Left lung (tissue), 14 donors: ENCODE measurements at places on chromosomes 2 and 18. TPM values are rescaled to one million over a fixed set of nuclear protein-coding genes. Genes with fewer than 3 reads are reported as not detected.

GRCh38 chr2:176172895-176173566, 15.4 kb upstream of the HOXD1 start:
- H3K27me3 ChIP-seq = peaks cover 77% of the 10 kb centered on the region
- DNase-seq = no peak
- no peaks in the 10 kb centered on the region for H3K4me1 ChIP-seq

DNA sequence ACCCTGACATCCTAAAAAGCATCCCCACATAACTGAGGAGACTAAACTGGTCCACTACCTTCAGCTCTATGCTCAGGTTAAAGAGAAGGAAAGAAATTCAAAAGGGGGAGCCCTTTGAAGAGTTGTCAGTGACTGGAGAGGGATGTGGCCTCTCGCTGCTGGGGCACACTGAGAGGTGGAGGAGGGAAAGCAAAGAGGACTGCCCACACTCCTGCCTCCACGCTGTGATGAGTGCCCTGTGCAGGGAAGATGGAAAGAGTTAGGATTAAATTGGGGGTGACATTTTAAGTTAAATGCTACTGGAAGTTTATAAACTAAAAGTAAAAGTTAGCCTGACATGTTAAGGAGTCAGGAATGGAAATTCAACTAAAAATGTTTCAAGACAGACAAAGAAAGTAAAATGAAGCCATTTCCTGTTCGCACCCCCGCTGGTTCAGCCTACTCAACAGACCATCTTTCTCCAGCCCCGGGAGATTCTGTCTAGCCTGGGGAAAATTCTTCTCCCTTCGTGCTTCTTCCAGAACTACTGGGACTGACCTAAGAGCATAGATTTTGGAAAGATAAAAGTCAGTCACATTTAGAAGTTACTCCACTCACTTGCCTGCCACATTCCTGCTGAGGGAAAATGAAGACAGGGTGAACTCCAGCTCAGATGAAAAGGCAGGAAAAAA, 17.8 kb upstream of the INO80C start:
- no peaks in the 10 kb centered on the region for H3K4me1 ChIP-seq
- H3K27me3 ChIP-seq = no peaks in the 10 kb centered on the region
- H3K4me3 ChIP-seq = no peak overlapping the region
- DNase-seq = no peak
- no peak overlapping the region for H3K27ac ChIP-seq

DNA sequence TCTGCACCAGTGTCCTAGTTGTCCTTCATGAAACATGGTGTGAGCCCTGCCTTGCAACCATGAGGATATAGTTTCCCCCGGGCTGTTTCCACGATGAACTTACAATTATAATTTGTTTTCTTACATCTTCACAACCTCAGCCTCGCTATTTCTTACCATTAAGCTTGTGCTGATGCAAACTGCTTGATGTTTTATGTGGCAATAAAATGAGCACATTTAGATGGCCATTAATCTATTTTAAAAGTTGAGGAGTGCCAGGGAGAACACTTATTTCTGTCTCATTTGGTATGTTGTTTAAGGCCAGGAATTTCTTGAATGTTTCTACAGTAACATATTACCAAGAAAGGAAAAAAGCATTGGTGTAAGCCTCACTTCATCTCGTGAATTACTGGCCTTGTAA, 214.5 kb upstream of the SLC8A1 start:
- H3K4me3 ChIP-seq = no peak overlapping the region
- no peak for DNase-seq
- H3K36me3 ChIP-seq = no peaks in the 10 kb centered on the region
- H3K27me3 ChIP-seq = no peaks in the 10 kb centered on the region
- H3K27ac ChIP-seq = no peak overlapping the region

- H3K36me3 ChIP-seq = no peaks in the 10 kb centered on the region
- no peak for DNase-seq
- no peak overlapping the region for H3K4me3 ChIP-seq
- H3K4me1 ChIP-seq = peaks cover 11% of the 10 kb centered on the region
- no peak overlapping the region for H3K27ac ChIP-seq
Observed at GRCh38 chr2:207051385-207051965, 112.2 kb downstream of the CPO start.

GRCh38 chr2:54052825-54053718, 62.3 kb upstream of the ACYP2 start:
- H3K4me3 ChIP-seq = no peak overlapping the region
- no peaks in the 10 kb centered on the region for H3K36me3 ChIP-seq
- no peak overlapping the region for H3K27ac ChIP-seq
- no peak for DNase-seq

DNA sequence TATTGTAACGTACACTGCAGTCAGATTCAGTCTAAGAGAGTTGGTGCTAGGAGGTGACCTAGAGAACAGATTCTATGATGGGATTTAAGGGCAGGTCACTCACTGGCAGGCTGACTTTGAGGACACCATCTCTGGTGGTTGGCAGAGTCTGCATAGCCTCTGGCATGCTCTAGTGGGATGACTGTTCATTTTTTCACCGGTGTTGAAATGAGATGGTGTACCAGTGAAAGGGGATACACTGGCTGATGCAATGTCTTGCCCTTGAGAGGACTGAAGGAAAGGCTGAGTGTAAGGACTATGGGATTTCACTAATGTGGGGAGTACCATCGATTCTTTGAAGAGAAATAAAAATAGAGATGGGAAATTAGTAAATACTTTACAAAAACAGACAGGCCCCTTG, 186.9 kb upstream of the PIEZO2 start:
- no peaks in the 10 kb centered on the region for H3K36me3 ChIP-seq
- no peak for DNase-seq
- no peak overlapping the region for H3K4me3 ChIP-seq
- no peak overlapping the region for H3K27ac ChIP-seq
- H3K27me3 ChIP-seq = no peaks in the 10 kb centered on the region
- no peaks in the 10 kb centered on the region for H3K4me1 ChIP-seq

Gene INHA
- polyA plus RNA-seq = 0.43 TPM

DNA sequence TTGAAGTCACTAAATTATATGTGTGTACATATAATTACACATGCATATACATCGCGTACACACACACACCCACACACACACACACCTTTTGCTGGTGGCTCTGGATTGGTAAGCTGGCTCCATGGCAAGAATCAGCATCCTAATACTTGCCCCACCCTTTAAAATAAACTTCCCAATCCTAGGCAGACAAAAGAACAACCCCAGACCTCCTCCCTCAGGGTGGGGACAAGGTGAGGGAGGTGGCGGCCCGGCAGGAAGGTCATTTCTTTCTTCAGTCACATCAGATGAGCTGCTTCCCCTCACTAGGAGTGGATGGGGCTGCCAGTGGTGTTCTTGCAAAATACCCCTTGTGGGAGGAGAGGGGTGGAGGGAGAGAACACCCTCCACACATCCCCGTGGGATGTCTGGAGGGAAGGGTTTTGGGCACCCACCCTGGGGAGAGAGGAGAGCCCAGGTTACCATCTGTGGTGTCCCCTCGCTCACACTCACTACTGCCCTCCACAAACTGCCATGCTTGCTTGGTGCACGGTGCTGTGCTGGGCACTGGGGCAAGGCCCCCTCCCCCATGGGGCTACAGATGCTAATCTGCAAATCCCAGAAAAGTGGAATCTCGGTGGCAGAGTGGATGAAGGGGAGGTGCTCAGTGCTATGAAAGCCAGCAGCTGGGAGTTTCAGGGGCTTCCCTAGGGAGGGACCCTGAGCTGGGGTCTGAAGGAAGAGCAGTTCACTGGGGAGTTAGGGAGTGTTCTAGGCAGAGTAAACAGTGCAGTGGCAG, 64.0 kb downstream of the ODC1 start:
- no peaks in the 10 kb centered on the region for H3K36me3 ChIP-seq
- DNase-seq = no peak
- H3K4me1 ChIP-seq = peaks cover 98% of the 10 kb centered on the region

GRCh38 chr2:161352719-161353118, 44.5 kb downstream of the PSMD14 start:
- DNase-seq = no peak
- no peaks in the 10 kb centered on the region for H3K36me3 ChIP-seq
- H3K27ac ChIP-seq = no peak overlapping the region
- no peaks in the 10 kb centered on the region for H3K27me3 ChIP-seq
- H3K4me1 ChIP-seq = no peaks in the 10 kb centered on the region

- H3K36me3 ChIP-seq = no peaks in the 10 kb centered on the region
- H3K27ac ChIP-seq = no peak overlapping the region
- H3K4me1 ChIP-seq = peaks cover 38% of the 10 kb centered on the region
Observed at GRCh38 chr18:74146756-74147155, 878 bp downstream of the FBXO15 start.

DNA sequence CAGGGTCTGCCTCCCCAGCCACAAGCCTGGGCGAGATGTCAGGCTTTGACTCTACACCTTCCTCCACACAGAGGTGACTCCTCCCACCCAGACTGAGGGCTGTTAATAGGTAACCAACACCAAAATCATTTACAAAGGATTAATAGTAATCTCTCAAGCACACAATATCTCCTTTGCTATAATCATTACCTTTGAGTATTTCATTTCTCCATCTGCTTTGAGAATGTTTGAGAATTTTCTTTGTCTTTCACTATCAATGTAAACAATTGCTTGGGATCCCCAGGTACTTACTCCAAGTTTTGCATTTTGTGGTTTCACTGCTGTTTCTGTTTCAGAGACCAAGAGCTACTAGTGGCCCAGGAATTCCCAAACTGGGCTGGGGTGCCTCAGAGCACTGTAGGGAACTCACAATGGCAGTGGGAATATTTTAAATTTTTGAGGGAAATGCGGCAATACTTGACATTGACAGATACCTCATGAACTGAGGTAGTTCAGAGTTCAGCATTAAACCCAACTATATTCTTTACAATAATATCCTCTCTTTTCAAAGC, 166.4 kb upstream of the MGAT5 start:
- H3K4me1 ChIP-seq = no peaks in the 10 kb centered on the region
- no peak overlapping the region for H3K4me3 ChIP-seq
- H3K27ac ChIP-seq = no peak overlapping the region
- no peak for DNase-seq
- H3K27me3 ChIP-seq = no peaks in the 10 kb centered on the region
- no peaks in the 10 kb centered on the region for H3K36me3 ChIP-seq

GRCh38 chr2:128438586-128438985, 119.9 kb upstream of the HS6ST1 start:
- H3K27ac ChIP-seq = no peak overlapping the region
- H3K27me3 ChIP-seq = no peaks in the 10 kb centered on the region
- peak; percentile 50 for DNase-seq
- no peaks in the 10 kb centered on the region for H3K36me3 ChIP-seq
- H3K4me1 ChIP-seq = peaks cover 9% of the 10 kb centered on the region

Gene NEU2
- not detected for polyA plus RNA-seq

- peak overlapping the region; percentile 98 for H3K4me3 ChIP-seq
- H3K4me1 ChIP-seq = peaks cover 10% of the 10 kb centered on the region
- H3K36me3 ChIP-seq = peaks cover 24% of the 10 kb centered on the region
- no peak for DNase-seq
- H3K27ac ChIP-seq = peak overlapping the region; percentile 84
Observed at GRCh38 chr18:23503963-23504344, 643 bp downstream of the RMC1 start.

Gene YES1
- polyA plus RNA-seq = 61.8 TPM

- no peaks in the 10 kb centered on the region for H3K4me1 ChIP-seq
- H3K4me3 ChIP-seq = no peak overlapping the region
- no peaks in the 10 kb centered on the region for H3K36me3 ChIP-seq
Observed at GRCh38 chr2:174925046-174925784, 80.0 kb downstream of the CHN1 start.

DNA sequence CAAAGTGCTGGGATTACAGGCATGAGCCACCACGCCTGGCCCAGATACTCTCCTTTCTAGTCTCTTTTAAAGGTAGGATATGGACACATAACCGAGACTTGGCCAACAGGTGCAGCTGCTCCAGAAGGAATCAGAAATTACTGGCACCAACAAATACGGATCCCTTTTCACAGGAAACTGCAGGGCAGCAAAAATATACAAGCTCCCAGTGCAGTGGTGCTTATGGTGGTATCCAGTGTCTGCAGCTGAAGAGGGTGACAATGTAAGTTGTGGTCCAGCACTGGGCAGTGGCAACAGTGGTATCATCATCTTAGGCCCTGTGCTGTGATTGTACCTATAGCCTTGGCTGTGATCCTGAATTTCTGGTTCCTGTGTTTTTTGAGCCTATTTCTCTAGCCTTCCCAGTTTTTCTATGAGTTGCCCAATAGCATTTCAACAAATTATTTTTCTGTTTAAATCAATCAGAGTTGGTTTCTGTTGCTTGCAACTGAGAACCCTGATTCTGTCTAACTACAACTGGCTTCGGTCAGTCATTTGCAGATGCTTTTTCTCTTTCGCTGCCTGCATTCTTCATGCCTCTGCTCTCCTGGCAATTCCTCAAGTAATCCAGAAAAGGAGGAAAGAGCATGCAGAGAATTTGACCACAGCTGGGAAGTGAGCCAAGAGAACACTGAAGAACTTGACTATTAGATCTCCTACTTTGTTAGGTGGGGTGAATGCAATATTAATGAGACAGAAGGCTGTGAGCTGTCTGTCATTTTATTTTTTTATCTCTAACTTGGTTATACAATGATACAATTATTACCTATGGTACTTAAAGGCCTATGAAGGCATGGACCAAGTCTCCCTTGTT, 30.8 kb upstream of the EML4 start:
- no peak for DNase-seq
- no peaks in the 10 kb centered on the region for H3K27me3 ChIP-seq
- H3K36me3 ChIP-seq = no peaks in the 10 kb centered on the region

DNA sequence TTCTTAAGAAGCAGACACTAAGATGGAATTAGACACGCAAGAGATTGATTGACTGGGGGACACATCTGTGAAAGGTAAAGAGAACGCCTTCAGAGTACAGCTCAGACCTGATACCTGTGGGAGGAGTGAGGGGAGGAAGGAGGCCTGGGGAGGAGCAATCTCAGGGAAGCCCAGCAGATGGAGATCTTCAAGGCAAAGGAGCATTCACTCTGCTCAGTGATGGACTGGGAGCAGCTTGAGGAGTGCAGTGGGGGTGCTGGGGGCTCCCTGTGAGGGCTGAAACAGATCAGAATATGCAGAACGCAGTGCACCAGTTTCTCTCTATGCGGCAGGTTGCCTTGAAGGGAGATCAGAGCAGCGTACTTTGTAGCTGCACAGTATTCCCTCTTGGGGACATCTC, 103.7 kb upstream of the ATP8B1 start:
- H3K4me1 ChIP-seq = no peaks in the 10 kb centered on the region
- H3K27me3 ChIP-seq = no peaks in the 10 kb centered on the region
- DNase-seq = no peak
- no peak overlapping the region for H3K27ac ChIP-seq

GRCh38 chr2:17336458-17336857, 181.8 kb downstream of the RAD51AP2 start:
- no peaks in the 10 kb centered on the region for H3K36me3 ChIP-seq
- no peak overlapping the region for H3K4me3 ChIP-seq
- H3K4me1 ChIP-seq = no peaks in the 10 kb centered on the region
- H3K27me3 ChIP-seq = no peaks in the 10 kb centered on the region
- DNase-seq = no peak
- no peak overlapping the region for H3K27ac ChIP-seq

Gene CGREF1
- polyA plus RNA-seq = 0.52 TPM

Gene SLC39A6
- polyA plus RNA-seq = 56.7 TPM

Gene UGT1A5
- not detected for polyA plus RNA-seq
